ENCODE measurements at places on chromosomes 12 and 14.
A peak's percentile ranks its signal among the peaks of the same experiment; 100 is the strongest.

- DNase-seq, result peak; percentile 5
Observed at GRCh38 chr14:73591690-73592449, at the start of gene ACOT4. ACOT4 (plus strand) TSS chr14:73591873; CDS start chr14:73591960, 87 bp downstream.

GRCh38 chr12:79366374-79366773, 324.4 kb downstream of the PAWR start:
- DNase-seq, result no peak

GRCh38 chr12:44876544-44877410, 662 bp upstream of the NELL2 start:
- DNase-seq, result peak; percentile 79

GRCh38 chr14:95620659-95621059, 65.6 kb upstream of the TCL1B start:
- DNase-seq, result no peak

DNA sequence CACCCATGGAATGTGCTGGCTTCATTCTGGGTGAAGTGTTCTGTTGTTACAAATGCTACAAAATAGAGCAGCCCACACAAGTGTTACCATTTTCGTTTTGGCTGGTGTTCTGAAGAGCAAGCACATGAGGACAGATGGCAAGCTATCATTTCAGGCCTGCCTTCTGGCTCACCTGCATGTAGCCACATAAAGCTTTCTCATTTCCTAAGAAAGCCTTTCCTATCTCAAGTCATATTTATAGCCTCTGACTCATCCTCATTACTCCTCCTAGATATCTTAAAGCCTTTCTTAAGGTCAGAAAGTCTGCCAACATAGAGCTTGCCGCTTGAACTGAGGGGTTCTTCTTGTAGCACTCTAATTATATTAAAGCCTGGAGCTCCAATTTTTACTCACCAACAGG, 89.0 kb downstream of the PTPRR start:
- DNase-seq, result no peak

GRCh38 chr12:105396983-105397382, 66.5 kb downstream of the C12orf75 start:
- DNase-seq, result no peak

DNA sequence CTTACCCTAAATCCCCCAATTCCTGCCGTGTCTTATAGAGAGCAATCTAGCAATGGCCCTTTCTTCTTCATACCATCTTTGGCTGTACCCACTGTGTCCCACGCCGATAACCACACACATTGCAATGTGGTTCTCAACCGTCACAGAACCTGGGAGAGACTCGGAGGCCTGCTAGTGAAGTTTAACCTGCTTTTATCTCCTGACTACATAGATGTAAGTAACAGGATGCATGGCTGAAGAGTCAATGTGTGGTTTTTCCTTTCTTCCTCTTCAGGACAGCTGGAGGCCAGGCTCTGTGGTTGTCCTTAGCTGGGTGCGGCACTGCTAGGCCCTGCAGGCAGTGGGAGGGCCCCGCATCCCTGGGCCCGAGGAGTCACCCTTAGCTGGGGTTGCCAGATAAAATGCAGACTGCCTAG, 51.3 kb downstream of the ZNF664 start:
- DNase-seq, result no peak

DNA sequence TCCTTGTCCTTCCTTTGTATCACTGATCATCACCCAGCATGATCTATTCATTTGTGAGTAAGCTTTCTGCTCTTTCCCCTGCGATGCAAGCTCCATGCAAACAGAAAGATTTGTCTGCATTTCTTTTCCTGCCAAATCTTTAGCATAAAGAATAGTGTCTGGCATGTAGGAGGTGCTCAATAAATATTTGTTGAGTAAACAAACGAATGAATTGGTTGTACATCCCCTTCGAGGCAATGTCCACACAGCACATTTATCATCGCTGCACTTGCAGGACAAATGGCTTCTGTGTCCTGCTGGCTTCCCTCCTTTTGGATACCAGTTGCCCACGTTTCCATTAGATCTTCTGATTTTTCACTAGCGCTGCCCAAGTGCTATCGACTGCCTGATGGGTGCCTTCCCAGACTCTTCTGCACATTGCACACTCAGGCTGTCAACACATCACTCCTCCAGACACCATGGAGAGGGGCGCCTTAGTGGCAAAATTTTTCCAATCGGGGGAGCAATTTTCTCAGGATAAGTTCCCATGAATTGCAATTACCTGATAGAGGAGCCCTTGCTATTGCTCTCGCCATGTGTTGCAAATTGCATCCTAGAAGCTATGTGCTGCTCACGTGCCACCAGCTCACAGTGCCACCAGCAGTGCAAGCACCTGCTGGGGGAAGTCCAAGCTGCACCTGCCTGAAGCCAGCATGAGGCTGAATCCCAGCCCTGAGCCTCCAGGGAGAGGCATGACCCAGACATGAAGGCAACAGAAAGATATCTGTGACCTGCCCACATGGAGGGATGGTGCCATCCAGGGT, 206.6 kb downstream of the KIF26A start:
- DNase-seq, result peak; percentile 25

DNA sequence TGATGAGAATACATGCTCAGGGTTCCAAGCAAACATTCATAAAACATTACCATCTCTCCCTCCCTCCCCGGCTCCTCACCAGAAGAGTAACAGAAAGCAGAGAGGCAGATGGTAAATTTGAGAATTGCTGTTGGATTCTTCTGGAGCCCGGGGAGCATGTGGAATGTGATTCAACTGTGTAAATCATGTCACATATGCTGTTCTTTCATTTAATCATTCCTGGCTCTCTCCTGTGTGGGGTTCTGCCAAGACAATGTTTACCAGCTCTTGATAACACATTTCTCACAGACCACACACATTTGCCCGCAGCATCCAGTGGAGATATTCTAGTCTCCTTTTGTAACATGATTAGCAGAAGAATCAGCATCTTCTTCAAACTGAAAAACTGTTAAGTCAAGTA, 23.4 kb upstream of the NR2C1 start:
- no peak for DNase-seq

DNA sequence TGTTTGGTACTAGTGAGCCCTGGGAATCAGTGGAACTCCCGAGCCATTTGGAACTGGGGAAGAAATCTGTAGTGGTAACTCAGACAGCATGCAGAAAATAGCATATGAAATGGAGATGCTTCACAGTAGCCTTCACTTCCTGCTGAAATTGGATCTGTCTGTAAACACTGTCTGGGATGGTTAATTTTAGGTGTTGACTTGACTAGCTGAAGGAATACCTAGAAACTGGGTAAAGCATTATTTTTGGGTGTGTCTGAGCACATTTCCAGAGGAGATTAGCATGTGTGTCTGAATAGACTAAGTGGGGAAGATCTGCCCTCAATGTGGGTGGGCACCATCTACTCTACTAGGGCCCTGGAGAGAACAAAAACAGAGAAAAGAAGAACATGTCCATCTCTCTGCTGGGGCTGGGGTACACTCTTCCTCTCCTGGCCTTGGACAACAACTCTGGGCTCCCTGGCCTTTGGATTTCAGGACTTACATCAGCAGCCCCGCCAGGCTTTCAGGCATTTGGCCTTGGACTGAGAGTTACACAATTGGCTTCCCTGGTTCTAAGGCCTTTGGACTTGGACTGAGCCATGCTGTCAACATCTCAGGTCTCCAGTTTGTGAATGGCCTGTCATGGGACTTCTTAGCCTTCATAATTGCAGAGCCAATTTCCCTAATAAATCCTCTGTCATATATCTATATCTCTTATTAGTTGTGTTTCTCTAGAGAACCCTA, 14.0 kb upstream of the CRADD start:
- DNase-seq, result no peak

GRCh38 chr14:103688906-103689902, 26.0 kb downstream of the XRCC3 start:
- DNase-seq, result no peak

- DNase-seq, result no peak
Observed at GRCh38 chr14:101775826-101776225, 14.3 kb downstream of the PPP2R5C start.

DNA sequence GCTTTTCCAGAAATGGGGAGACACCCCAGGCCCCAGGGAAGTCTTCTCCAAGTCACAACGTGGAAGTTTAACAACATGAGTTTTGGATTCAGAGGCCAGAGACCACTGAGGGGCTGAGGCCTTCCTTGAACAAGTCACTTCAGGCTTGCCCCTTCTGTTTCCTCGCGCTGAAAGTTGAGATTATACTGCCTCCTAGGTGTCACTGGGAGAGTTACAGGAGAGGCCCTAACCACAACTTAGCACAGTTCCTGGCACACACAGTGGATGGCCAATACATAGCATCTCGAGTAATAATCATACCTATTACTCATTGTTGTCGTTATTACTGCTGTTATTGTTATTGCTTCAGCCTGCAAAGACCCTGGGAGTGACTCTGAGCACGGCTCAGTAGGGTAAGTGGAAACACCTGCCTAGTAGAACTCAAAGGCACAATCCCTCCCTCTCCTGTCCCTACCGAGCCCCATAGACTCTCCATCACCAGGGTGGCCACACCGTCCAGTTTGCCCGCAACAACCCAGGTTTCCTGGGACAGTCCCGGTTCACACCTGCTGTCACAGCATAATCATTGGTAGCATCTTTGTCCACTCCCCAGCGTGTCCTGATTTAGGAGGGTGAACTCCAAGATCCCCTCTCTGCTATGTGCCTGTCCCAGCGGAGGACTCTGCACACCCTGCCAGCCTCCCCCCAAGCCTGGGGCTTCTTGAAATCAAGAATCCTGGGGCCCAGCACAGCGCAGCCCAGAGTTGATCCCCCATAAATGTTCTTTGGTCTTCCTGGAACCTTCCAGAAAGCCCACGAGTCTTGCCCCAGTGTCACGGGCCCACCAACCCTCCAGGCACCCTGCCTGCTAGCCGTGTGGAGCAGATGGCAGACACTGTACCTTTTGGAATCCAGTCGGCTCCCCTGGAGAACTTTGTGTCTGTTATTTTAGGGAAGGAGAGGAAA, 85.0 kb downstream of the SYNE3 start:
- no peak for DNase-seq

DNA sequence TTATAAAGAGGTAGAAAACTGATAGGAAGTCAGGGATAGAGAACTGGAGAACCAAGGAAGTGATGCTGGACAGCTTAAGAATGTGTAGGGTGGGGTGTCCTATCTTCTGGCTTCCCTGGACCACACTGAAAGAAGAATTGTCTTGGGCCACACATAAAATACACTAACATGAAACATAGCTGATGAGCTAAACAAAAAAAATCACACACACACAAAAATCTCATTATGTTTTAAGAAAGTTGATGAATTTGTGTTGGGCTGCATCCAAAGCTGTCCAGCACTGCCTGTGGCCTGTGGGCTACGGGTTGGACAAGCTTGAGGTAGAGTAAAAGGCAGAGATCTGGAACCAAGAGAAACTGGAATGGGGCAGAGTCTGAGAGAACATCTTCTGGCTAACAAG, 7.4 kb downstream of the GLT8D2 start:
- no peak for DNase-seq

- DNase-seq, result no peak
Observed at GRCh38 chr12:6941267-6941666, 2.3 kb upstream of the RNU7-1 start.

DNA sequence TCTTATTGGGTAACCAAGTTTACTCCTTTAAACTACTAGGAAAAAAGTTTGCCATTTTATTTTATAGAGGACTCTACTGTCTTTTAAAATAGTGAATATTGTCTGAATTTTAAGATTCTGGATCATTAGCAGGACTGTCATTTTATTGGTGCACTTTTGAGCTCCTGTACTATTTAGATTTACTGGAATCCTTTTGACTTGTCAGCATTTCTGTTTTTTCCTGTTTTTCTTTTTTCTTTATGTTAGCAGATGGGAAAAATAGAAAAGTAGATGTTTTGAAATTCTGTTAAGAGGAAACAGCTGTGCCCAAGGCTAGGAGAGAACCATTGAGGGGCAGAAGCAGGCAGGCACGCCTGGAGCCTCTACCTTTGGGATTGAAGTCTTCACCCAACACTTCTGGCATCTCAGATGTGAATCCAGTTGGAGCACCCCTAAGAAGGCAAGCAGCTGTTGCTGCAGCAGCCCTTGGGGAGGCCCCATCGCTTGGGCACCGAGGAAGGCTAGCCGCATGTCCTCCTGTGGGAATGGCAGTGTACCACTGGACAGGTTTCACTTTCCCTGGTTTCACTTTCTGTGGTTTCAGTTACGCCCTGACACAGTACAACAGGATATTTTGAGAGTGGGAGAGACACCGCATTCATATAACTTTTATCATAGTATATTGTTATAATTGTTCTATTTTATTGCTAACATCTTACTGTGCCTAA, 11.5 kb downstream of the RIMKLB start:
- DNase-seq, result no peak

GRCh38 chr12:9710584-9711375, 22.1 kb downstream of the CLECL1 start:
- DNase-seq, result no peak

GRCh38 chr12:12323591-12323990, 26.5 kb downstream of the MANSC1 start:
- no peak for DNase-seq

- no peak for DNase-seq
Observed at GRCh38 chr14:32559590-32559989, 230.5 kb downstream of the AKAP6 start.
